AG04450 (cell line): ENCODE measurements at places on chromosomes 2 and 18.

GRCh38 chr2:166381-166780 lies 97.5 kb downstream of the SH3YL1 start:
- DNase-seq: no peak

DNA sequence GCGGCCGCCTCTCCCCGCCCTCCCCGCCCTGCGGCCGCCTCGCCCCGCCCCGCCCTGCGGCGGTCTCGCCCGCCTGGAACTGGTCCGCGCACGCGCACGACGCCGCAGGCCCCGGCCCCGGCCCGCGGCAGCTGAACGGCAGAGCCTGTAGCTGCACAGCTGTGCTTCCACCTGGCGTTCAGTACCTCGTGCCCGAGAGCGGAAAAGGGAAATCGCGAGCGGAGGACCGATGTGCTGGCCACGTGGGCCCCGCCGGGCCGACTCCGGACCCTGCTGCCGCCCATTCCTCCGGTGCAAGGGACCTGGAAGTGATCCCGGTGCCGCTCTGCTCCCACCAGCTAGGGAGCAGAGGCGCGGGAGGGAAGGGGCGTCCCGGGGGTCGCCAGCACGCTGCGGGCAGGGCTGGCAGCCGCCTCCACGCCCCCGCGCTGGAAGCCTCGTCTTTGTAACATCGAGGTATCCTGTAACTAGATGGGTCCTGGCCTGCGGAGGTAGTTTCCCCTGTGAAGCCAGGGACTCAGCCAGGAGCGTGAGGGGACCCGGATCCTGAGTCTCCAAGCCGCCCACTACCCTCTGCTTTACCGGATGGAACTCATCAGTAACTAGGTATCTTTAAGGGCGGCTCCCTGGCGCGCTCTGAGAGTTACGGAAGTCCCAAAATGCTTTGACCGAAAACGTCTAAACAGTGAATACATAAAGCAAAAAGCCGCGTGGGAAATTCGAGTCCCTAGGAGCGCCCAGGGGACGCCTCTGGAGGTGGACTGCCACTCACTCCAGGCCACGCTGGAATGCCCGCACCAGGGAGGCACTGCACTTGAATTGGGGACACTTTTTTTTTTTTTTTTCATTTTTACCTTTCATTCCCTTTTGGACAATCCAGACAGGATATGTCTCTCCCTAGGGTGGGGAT lies 704 bp upstream of the ODC1 start:
- peak; percentile 67 for DNase-seq

DNA sequence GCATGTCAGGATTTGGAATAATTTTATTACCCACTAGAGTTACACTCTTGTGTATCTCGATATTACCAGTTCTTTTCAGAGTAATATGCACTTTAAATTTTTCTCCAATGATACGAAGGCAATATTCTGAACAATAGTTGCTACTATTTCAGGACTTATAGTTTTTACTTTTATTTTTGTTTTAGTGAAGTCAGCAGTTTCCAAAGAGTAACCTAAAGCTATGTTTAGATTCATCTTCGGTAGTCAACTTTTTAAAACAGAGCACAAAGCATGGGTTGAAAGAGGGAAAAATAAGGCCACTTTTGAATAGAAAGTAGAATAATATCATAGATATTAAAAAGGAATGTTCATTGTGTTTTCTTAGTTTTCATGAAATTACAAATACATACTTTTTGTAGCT lies 532.7 kb downstream of the CPS1 start:
- no peak for DNase-seq

DNA sequence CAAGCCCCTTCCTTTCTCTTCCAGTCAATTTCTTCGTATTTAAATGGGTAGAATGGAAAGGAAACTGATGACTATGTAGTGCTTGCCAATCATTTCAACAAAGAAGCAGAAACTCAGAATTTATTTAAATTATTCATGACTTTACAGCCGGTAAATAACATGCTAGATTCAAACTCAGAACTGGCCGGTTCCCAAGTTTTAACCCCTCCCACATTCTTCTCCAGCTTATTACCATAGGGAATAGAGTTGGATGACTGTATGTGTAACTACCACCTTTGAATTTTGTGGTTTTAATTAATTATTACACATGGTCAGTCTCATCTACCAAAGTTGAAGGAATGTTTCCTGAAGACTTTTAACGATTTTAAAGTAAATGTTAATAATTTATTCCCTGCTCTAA lies 819.3 kb upstream of the LRATD1 start:
- no peak for DNase-seq

DNA sequence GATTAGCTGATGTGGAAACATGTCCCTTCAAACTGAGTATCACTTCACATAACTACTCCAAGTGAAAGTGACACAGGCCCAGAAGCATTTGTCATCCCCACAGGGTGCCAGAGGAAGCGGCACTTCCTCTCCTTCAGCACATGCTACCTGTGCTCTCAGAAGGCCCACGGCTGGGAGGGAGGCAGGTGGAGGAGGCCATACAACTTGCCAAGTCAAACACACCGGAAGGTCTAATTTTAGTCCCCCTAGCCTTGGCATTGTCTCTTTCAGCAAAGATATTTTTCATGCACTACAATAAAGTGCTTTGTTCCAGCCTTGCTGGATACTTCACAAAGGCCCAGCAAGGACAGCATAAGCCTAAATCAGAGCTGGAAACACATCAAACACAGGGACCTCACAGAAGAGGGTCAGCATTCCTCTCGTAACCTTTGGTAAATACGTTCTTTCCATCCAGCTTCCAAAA lies 38.0 kb downstream of the VSNL1 start:
- no peak for DNase-seq

DNA sequence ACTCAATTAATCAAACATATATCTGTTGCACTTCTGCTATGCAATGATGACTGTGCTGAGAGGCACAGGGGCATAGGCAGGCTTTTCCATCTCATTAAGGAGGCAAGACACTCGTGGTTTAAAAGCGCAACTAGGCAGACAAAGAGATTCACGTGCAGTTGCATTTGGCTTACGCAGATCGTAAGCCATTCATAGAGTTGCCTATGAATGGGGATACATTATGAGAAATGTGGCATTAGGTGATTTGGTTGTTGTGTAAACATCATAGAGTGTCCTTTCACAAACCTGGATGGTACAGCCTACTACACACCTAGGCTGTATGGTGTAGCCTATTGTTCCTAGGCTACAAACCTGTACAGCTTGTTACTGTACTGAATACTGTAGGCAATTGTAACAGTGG lies 284.7 kb downstream of the DCC start:
- no peak for DNase-seq

- DNase-seq: no peak
Measured at GRCh38 chr2:130917006-130917688, 80.4 kb downstream of the ARHGEF4 start.

DNA sequence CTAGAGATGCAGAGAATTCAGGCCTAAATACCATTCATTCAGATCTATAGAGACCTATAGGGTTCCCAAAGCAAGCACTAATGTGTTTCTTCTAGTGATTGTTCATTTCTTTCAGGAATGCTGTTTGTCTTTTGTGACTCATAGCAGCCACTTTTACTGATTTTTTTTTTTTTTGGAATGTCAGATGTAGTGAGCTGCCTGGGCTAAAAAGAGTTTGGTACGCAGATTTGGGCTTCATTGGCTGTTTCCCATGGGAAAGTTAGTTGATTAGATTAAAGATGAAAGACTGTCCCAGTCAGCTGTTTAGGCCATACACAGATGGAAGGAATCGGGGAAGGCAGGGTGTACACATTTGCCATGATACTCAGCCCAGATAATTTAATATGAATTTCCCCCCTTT lies 87.6 kb downstream of the CDC42EP3 start:
- DNase-seq: no peak

DNA sequence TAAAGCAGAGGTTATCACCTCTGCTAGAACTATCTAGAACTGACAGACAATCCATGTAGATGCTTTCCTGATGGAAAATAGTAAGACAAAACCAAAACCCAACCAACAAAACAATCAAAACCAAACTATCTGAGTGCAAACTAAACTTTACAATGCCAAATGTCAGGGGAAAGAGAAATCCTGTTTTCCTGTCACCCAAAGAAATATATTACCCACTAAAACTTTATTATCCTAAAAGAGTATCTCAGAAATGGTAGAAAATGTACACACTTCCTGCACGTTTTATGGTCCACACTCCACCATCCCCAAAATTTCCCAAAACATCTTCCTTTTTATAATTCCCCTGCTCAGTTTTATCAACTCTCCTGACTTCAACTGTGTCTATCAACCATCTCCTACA lies 29.9 kb downstream of the SP3 start:
- DNase-seq: no peak

- no peak for DNase-seq
Measured at GRCh38 chr2:124027182-124027581, 2.1 kb downstream of the CNTNAP5 start.
